ENCODE measurements at places on chromosomes 12 and 14.

DNA sequence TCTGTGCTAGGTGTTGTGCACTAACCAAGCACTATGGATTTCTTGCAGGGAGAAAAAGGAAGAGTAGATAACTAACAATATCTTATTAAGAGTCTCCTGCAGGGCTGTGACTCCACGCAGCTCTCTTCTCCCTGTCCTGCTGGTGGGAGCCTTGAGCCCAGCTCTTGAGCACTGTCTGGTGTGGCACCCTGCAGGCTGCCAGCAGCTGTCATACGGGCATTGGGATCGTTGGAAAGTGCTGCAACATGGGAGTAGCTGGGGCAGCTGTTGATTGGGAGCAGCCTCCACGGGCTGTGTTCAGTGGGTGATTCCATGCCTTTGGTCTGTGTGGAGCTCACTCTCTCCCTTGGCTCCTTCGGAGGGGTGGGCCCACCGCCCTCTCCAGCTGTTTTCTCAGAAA lies 125.3 kb downstream of the FBXL14 start:
- peaks cover 49% of the 10 kb centered on the region for H3K4me1 ChIP-seq
- no peak for DNase-seq
- H3K27me3 ChIP-seq = no peaks in the 10 kb centered on the region
- no peak overlapping the region for H3K4me3 ChIP-seq
- no peak overlapping the region for H3K27ac ChIP-seq

DNA sequence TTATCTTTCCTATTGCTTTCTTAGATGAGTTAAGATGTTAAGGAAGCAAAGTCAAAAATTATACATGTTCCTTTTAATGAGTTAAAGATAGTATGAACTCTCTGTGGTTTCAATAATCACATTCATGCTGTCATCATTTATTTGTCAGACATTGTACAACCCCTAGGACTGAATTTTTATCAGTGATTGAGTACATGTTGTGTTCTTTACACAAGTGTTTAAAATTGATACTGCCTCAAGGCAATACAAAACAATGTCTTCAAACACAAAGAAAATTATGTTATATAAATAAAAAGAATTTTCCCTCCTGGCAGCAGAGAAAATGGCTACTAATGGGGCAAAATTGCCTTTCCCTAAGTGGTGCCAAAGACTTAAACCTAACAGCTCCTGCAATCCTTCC lies 34.6 kb upstream of the KCNJ8 start:
- no peak overlapping the region for H3K4me3 ChIP-seq
- no peak for DNase-seq
- peaks cover 6% of the 10 kb centered on the region for H3K4me1 ChIP-seq

GRCh38 chr14:103089386-103090335 lies 4.9 kb upstream of the EXOC3L4 start:
- peaks cover 5% of the 10 kb centered on the region for H3K27me3 ChIP-seq
- H3K4me1 ChIP-seq = peaks cover 20% of the 10 kb centered on the region
- DNase-seq = no peak
- no peak overlapping the region for H3K4me3 ChIP-seq
- H3K27ac ChIP-seq = no peak overlapping the region

DNA sequence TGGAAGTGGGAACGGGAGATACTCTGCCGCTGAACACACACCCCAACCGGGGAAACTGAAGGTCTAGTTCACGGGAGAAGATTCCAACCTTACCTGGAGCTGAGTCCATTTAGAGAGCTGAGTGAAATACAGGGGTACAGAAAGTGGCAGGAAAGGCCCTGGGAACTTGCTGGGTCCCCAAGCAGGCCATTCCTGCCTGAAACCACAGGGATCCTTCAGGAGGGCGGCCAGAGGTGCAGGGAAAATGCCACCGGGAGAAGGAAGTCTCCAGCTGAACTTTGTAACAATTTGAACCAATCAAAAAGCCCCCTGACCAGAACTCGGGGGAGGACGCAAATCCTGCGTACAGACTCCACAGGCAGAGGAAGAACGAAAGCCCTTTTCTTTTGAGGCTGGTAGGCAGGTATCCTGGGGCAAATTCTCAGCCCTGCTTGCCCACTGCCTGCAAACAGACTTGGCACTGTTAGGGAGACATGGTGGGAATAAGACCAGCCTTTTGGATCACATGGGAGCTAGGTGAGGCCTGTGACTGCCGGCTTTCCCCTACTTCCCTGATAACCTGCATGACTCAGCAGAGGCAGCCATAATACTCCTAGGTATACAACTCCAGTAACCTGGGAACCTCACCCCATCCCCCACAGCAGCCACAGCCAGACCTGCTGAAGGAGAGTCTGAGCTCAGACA lies 170.9 kb downstream of the SEC23A start:
- no peaks in the 10 kb centered on the region for H3K36me3 ChIP-seq
- H3K27me3 ChIP-seq = no peaks in the 10 kb centered on the region

DNA sequence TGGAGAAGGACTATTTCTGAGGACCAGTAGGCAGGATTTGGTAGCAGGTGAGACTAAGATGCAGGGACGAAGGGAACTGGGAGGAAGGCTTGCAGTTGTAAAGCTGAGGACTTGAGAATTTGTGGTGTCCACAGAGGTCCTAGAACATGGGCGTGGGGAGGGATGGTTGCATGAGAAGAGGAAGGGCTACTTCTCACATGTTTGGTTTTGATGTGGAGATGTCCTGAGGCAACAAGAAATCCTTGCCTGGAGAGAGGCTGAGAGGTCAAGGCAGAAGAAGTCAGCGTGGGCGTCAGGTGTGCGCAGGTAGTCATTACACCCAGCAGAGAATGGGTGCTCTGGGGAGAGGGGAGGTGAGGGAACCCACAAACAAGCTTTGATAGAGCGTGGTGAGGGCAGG lies 5.7 kb upstream of the RABGGTA start:
- DNase-seq = no peak
- H3K27me3 ChIP-seq = no peaks in the 10 kb centered on the region
- H3K4me3 ChIP-seq = no peak overlapping the region
- no peak overlapping the region for H3K27ac ChIP-seq
- no peaks in the 10 kb centered on the region for H3K36me3 ChIP-seq

Measured in right atrium auricular region (tissue), 2 donors.